Karpas-422 (cell line): ENCODE measurements at places on chromosomes 4 and X.

GRCh38 chr4:69656653-69657158 lies 3.7 kb upstream of the UGT2A1 start:
- no peaks in the 10 kb centered on the region for H3K36me3 ChIP-seq
- H3K27me3 ChIP-seq = no peaks in the 10 kb centered on the region
- H3K4me3 ChIP-seq = no peak overlapping the region
- no peak overlapping the region for H3K27ac ChIP-seq
- DNase-seq = no peak

DNA sequence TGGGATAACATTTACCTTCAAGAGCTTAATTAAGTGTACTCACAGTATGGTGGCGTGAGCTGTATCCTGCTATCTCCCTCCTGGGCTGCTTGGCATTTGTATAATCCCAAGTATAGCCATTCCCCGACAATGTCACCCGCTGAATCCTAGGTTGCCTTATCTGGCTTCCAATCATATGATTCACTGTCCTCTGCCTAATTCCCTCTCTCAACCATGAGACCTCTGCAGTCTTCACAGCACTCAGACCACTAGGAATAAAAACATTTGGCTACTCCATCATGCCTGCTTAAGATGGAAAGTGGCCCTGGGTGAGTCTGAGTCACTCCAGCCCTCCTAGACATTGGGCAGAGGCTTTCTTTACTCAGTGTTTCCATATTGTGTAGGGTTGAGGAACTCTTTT lies 28.9 kb upstream of the WDFY3 start:
- H3K27ac ChIP-seq = no peak overlapping the region
- no peak for DNase-seq
- H3K27me3 ChIP-seq = no peaks in the 10 kb centered on the region
- no peaks in the 10 kb centered on the region for H3K4me1 ChIP-seq

DNA sequence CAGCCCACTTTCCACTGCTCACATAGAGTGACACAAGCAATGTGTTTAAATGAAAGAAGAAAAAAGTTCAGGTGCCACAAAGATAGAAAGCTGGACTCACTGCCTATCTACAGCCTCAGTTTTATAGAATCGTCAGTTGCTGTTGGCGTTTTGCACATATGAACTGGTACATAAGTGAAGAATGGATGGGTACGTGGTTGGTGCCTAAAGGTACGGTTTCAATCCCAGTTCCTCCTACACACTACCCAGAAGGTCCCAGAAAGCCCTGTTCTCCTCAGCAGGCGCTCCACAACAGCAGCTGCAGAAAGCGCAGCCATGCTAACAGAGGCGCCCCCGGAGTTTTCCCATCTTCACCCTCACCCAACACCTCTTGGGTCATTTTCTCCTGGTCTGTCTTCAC lies 23.6 kb downstream of the CHST7 start:
- H3K36me3 ChIP-seq = no peaks in the 10 kb centered on the region
- H3K4me1 ChIP-seq = no peaks in the 10 kb centered on the region
- no peak for DNase-seq
- H3K27me3 ChIP-seq = no peaks in the 10 kb centered on the region

DNA sequence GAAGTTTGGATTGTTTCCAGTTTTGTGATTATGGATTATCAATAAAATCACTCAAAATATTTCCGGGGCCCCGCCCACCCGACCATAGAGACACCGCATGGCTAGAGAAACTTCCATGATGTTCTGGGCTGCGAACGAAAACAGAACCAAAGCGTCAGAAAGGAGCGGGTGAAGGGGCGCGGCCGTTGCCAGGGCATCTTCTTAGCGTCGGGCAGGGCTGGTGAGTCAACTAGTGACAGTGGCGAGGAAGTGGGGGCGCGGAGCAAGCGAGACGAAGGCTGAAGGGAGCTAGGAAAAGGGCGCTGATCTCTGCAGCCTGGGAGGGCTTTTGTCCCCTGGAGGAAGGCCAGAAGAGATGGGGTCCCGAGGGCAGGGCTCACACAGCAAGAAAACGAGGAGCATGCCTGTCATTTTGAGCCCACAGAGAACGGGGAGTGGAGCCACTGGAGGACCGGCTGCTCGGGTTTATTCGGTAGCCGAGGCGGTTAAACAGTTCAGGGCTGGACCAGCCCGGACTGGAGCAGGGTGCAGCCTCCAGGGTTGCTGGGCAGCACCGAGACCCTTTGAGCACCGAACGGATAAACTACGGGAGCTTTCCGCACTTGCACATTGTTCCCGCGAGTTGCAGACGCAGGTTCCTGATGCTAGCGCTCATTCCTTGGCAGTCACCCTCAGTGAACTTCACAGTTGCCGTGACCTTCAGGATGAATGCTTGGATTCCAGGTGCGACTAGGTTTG lies 298.1 kb upstream of the TRPC5 start:
- DNase-seq = no peak
- no peak overlapping the region for H3K4me3 ChIP-seq
- no peaks in the 10 kb centered on the region for H3K36me3 ChIP-seq
- H3K27ac ChIP-seq = no peak overlapping the region

DNA sequence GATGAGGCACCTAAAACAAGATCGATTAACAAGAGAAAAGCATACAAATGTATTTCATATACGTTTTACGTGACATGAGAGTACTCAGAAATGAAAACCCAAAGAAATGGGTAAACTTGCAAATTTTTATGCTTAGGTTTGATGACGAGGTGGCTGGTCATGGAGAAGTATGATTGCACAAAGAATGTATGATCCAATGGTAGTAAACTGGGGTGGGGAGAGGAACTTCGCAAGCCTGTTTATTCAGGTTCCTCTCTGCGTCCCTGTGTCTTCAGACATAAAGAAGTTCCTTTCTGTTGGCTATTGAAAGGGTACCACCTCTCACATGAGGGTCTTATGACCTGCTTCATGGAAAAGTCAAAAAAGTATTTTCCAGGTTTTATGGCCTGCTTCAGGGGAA lies 309.2 kb downstream of the BCOR start:
- no peaks in the 10 kb centered on the region for H3K36me3 ChIP-seq
- DNase-seq = no peak
- no peaks in the 10 kb centered on the region for H3K4me1 ChIP-seq

GRCh38 chr4:156558373-156559025 lies 413.1 kb downstream of the PDGFC start:
- no peak for DNase-seq
- H3K36me3 ChIP-seq = no peaks in the 10 kb centered on the region
- no peak overlapping the region for H3K4me3 ChIP-seq
- H3K27me3 ChIP-seq = no peaks in the 10 kb centered on the region

DNA sequence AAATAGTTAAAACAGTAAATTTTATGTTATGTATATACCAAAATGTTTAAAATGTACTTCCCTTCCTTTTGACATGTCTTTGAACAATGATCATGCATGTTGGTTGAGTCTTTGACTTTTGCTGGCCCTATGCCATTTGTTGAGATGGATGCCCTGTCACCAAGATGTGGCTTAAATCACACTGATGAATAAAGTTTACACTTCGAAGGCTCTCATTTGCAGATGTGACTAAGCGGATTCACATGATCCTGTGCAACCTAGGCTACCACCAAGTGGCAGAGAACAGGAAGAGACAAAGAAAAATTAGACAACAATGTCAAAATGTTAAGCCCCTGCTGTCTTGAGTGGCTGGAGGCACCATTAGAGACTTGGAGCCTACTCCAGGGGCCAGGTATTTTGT lies 139.9 kb downstream of the RAB28 start:
- no peak overlapping the region for H3K27ac ChIP-seq
- peak; percentile 43 for DNase-seq
- H3K4me1 ChIP-seq = no peaks in the 10 kb centered on the region; the same call in 1 of the 2 replicates
- H3K36me3 ChIP-seq = peaks cover 6% of the 10 kb centered on the region
- no peak overlapping the region for H3K4me3 ChIP-seq
- H3K27me3 ChIP-seq = no peaks in the 10 kb centered on the region

GRCh38 chrX:45267007-45267406 lies 66.3 kb upstream of the DIPK2B start:
- no peaks in the 10 kb centered on the region for H3K27me3 ChIP-seq
- H3K4me1 ChIP-seq = no peaks in the 10 kb centered on the region
- DNase-seq = no peak
- no peak overlapping the region for H3K4me3 ChIP-seq
- H3K36me3 ChIP-seq = no peaks in the 10 kb centered on the region
- no peak overlapping the region for H3K27ac ChIP-seq

DNA sequence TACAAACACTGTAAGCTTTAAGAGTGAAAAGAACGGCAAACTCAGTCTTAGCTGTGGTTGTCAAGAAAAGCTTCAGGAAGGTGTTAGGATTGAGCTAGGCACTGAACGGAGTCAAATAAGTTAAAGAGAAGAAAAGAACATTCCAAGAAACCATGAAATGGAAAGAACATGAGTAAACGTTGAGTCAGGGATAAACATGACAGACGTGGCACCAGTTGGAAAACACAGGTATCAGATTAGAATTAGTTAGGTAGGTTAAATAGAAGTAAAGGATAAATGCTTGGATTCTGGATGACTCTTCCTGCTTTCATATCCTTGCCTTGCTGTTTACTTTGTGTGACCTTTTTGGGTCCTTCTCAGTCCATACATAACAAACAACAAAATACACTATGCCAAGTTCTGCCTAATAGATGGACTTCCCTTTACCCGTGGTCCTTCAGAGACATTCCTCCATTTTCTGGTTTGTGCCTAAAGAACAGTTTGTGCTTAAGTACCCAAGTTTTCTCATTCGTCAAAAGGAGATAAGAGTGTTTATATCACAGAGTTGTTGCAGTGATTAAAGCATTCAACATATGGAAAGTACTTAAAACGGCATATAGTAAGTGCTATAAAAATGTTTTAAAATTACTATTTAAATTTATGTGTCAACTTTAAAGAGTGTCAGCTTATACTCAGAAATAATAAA lies 446.9 kb downstream of the TMA16 start:
- H3K4me3 ChIP-seq = no peak overlapping the region
- no peak for DNase-seq
- H3K4me1 ChIP-seq = no peaks in the 10 kb centered on the region
- H3K27ac ChIP-seq = no peak overlapping the region
- H3K27me3 ChIP-seq = no peaks in the 10 kb centered on the region

DNA sequence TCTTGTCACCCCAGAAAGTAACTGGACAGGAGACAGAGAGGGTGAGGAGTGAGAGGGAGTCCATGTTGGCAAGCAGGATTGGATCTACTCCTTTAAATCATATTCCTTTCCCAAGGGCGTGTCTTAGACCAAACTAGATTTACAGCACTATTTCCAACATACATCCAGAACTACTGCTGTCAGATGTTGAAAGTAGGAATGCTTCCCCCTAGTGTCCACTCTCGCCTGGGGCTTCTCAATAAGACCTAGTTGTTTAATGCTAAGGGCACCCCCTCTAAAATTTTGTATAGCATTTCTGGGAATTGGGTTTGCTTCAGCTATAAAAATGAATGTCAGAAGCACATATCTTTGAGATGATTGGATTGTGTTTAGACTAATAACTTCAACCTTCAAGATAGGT lies 13.3 kb downstream of the OFD1 start:
- H3K4me1 ChIP-seq = peaks cover 21% of the 10 kb centered on the region
- peaks cover 67% of the 10 kb centered on the region for H3K36me3 ChIP-seq
- 0 out of 2 replicates have a peak overlapping the region, but pooled peaks have one; percentile 14 for H3K27ac ChIP-seq
- no peaks in the 10 kb centered on the region for H3K27me3 ChIP-seq
- DNase-seq = peak; percentile 68
- no peak overlapping the region for H3K4me3 ChIP-seq

DNA sequence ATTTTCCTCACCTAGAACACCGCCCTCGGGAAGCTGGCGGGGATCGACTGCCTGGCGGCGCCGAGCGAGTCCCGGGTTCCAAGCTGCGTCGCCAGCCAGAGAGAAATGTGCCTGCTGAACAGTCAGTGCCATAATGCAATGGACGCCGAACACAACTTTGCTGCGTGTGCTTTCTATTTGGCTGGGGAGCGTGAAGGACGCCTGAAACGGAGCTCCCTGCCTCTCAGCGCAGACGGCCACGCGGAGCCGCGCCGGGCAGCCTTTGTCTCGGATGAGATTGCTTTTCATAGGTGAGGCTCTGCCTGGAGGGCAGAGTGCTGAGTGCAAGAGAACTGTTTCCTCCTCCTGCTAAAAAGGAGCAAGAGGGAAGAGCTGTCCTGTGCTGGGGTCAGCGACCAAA lies 107.7 kb upstream of the BCOR start:
- H3K27me3 ChIP-seq = no peaks in the 10 kb centered on the region
- no peak overlapping the region for H3K27ac ChIP-seq
- no peaks in the 10 kb centered on the region for H3K36me3 ChIP-seq
- no peak overlapping the region for H3K4me3 ChIP-seq

DNA sequence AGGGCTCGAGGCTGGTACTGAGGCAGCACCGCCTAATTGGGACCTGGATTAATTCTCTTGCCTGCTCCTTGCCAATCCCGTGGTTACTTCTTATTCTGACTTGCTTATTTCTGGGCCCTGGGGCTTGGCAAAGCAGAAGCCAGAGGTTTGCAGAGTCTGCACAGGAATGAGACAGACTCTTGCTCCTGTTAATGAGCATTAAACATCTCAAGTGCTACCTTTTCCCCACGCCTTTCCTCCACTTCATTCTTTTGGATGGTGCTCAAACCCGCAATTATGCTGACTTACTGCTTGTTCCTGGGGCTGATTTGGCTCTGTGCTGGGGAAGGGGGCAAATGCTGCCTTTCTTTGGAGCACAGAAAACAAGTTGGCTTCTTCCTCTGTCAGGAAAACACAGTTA lies 16.5 kb upstream of the STOX2 start:
- no peak overlapping the region for H3K27ac ChIP-seq
- H3K4me3 ChIP-seq = no peak overlapping the region
- no peaks in the 10 kb centered on the region for H3K36me3 ChIP-seq
- DNase-seq = no peak
- no peaks in the 10 kb centered on the region for H3K27me3 ChIP-seq

GRCh38 chr4:17797808-17798207 lies 12.7 kb downstream of the DCAF16 start:
- H3K36me3 ChIP-seq = peaks cover 23% of the 10 kb centered on the region; the same call in 1 of the 2 replicates
- no peak overlapping the region for H3K27ac ChIP-seq
- no peak for DNase-seq
- H3K4me1 ChIP-seq = no peaks in the 10 kb centered on the region
- H3K27me3 ChIP-seq = no peaks in the 10 kb centered on the region
